ENCODE measurements at places on chromosomes 3 and 15.

- DNase-seq, result peak; percentile 52
These were observed 35.9 kb downstream of the HMCES start for GRCh38 chr3:129314386-129315222.

- no peak for DNase-seq
These were observed 411.6 kb downstream of the GBE1 start for GRCh38 chr3:81349816-81350340.

DNA sequence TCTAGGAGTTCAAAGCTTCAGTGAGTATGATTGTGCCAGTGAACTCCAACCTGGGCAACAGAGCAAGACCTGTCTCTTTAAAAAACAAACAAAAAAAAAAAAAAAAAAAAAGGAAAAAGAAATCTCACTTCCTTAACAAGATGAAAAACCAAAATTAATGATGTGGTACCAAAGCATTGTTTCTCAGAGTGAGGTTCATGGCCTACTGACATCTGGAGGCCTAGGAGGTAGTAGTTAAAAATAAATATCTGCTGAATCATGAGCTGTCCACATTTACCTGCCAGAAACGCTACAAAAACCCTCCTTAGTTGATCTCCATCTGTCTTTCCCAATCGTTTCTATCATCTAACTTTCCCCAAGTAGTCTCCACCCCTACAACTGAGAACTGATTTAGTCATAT is 51.2 kb downstream of the EPHA6 start:
- no peak for DNase-seq

DNA sequence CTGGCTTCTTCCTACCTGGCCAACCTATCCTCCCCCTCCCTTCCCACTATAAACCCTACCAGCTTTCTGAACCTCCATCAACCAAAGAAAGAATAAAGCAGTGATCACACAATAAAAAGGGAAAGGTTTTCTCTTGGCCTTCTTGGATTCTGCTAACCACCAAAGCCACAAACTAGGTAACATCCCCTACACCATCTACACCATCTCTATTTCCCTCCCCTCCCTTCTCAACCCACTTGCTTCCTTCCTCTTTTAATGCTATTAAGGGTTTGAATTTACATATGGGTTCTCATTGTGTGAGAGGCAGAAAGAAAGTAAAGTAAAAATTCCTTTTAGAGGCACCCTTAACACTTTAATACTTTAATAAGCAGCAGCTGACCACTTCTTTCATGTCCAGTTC is 25.8 kb upstream of the RSL24D1 start:
- no peak for DNase-seq

Data from T-helper 1 cell (primary cell).